ENCODE measurements at places on chromosomes 13 and 19.

GRCh38 chr19:19558055-19558454 is 20.0 kb downstream of the CILP2 start:
- no peak for DNase-seq

GRCh38 chr19:2675892-2676291 is 26.6 kb downstream of the GNG7 start:
- no peak for DNase-seq

- no peak for DNase-seq
Measured at GRCh38 chr19:40266912-40267600, 18.1 kb downstream of the AKT2 start.

DNA sequence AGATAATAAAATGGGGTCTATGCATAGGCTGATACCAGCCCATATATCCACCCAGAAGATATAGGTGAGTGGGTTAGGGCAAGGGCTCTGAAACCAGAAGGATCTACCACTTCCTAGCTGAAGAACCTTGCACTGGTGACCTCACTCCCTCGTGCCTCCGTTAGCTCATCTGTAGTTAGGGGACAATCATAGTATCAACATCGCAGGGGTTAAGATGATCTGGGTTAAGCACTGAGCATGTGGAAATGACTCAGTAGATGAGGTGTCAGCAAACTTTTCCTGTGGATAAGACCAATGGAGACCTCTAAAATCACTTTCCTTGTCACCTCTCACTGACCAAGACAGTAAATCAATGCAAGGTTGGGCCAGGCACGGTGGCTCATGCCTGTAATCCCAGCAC is 30.5 kb downstream of the TNFSF14 start:
- no peak for DNase-seq

DNA sequence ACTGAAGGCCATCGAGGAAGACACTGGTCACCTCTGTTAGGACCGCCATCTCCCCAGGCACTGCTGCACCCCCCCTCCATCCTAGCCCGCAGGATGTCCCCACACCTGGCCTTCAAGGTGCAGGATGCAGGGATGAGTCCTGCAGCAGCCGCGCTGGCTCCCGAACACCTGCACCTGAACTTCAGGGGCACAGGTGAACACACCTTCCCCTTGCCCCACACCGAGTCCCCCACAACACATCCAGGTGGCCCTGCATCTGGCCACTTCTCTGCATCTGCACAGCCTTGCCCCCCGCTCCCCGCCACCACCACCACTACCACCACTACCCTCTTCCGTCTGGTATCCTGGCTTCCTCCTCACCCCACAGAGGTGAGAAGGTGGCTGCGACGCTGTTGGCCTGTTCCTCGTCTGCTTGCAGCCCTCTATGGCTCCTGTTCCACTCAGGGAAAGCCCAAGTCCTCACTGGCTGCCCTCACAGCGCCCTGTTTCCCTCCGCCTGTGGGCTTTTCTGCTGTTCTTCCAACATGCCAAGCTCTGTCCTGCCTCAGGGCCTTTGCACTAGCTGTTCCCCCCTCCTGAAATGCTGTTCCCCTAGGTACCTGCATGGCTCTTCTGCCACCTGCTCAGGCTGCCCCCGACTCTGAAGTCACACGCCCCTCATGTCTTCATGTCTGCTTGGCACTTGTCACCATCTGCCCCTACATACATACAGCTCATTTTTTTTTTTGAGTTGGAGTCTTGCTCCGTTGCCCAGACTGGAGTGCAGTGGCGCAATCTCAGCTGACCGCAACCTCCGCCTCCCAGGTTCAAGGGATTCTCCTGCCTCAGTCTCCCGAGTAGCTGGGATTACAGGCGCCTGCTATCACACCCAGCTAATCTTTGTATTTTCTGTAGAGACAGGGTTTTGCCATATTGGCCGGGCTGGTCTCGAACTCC is 1.4 kb upstream of the CERS1 start:
- DNase-seq, result no peak

GRCh38 chr13:51838240-51838846 is 6.6 kb downstream of the TMEM272 start:
- no peak for DNase-seq

DNA sequence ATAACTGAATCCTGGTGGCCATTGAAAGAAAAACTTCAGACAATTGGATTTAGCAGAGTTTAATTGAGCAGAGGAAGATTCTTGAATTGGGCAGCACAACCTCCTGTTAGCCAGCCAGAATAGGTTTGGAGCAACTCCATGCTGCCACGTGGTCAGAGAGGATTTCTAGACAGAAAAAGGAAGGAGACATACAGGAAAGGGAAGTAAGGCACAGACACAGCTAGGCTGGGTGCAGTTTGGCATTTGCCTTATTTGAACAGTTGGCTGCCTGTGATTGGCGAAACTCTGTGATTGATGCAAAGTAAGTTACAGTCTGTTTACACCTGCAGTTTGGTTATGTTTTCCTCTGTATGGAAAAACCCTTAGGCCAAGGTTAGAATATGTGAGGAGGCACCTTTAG is 85.8 kb upstream of the SPATA13 start:
- DNase-seq, result no peak

GRCh38 chr19:18300930-18301717 is 19.7 kb upstream of the JUND start:
- DNase-seq, result no peak

DNA sequence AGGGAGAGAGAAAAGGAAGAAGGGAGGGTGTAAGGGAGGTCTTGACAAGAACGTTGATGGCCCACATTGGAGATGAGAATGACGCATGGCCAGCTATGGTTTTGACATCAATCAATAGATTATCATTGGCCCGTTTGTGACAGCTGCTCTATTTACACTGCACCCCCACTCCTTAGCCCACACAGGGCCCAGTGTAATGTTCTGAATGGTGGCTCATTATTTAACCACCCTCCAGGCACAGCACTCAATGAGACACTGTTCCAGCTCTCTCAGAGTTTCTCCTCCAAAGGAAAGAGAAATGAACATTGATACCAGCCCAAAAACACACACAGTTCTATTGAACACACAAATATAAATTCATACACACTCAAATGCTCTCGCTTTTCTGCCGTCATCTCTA is 173.0 kb upstream of the IPO5 start:
- DNase-seq, result no peak

Data from NCI-H1436 treated with DMSO at 0.1 percent for 48 hours (cell line).